ENCODE measurements at places on chromosomes 12 and 14. TPM values are rescaled to one million over a fixed set of nuclear protein-coding genes. Genes with fewer than 3 reads are reported as not detected.

ZBTB39 gene
- 23.5 TPM for total RNA-seq

PTPRB gene
- 0.17 TPM for total RNA-seq

DNA sequence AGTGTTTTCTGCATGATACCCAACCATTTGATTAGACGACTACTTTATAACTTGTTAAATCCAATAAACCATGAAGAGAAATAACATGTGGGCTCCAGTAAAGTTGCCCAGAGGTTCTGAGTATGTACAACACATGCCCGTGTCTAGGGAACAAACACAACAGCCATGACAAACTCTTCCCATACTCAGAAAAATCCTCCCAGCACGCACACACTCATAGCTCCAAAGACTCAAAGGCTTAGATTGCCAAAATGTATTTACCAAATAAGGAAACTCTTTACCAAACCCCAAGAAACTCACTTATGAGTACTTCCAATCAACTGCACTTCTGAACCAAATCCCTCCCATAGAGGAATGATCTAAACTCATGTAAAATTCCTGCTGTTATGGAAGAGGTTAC, 17.3 kb downstream of the SART3 start:
- H3K4me1 ChIP-seq: no peaks in the 10 kb centered on the region
- H3K4me3 ChIP-seq: no peak overlapping the region
- H3K27ac ChIP-seq: no peak overlapping the region
- no peaks in the 10 kb centered on the region for H3K36me3 ChIP-seq

DNA sequence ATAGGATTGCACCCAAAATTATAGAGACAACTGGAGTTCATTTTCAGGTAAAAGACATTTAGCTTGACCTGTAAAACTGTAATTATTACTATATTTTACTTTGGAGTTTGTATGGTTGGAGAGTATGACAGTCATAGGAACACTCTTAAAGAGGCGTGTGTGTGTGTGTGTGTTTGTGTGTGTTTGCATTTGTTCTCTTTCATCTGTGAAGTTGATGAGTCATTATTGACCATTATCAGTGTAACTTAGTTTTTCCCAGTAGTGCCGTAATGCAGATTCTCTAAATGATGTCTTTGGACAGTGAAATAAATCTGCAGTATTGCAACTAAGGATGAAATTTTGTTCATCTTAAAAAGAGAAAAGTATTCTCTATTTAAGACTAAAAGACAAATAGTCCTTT, 13.0 kb downstream of the WASHC4 start:
- H3K36me3 ChIP-seq: no peaks in the 10 kb centered on the region
- H3K4me1 ChIP-seq: no peaks in the 10 kb centered on the region
- no peak overlapping the region for H3K27ac ChIP-seq
- H3K27me3 ChIP-seq: no peaks in the 10 kb centered on the region
- no peak for DNase-seq

- no peak for DNase-seq
- peaks cover 10% of the 10 kb centered on the region for H3K4me1 ChIP-seq
- H3K36me3 ChIP-seq: no peaks in the 10 kb centered on the region
- H3K27me3 ChIP-seq: peaks cover 5% of the 10 kb centered on the region
- peak overlapping the region; percentile 45 for H3K27ac ChIP-seq
Measured at GRCh38 chr14:35807131-35807961, 1.7 kb downstream of the RALGAPA1 start.

DNA sequence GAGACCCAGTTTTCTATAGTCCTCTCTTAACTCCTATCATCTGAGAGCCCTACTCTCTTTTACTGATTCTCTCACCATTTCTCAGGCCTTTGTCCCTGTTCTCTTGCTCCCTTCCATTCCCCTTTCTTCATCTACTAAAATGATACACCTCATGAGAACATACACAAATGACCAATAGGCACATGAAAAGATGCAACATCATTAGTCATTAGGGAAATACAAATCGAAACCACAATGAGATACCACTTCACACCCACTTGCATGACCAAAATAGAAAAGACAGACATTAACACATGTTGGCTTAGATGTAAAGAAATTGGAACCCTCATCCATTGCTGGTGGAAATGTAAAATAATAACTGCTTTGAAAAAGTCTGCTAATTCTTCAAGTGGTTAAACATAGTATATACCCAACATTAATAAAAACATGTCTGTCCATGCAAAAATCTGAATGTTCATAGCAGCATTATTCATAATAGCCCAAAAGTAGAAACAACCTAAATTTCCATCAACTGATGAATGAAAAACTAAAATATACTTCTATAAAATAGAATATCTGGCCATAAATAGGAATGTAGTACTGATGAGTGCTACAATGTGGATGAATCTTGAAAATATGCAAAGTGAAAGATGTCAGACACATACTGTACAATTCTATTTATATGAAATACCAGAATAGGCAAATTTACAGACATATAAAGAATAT, 66.0 kb downstream of the DENND5B start:
- no peak overlapping the region for H3K4me3 ChIP-seq
- H3K27ac ChIP-seq: no peak overlapping the region
- H3K27me3 ChIP-seq: no peaks in the 10 kb centered on the region
- H3K36me3 ChIP-seq: no peaks in the 10 kb centered on the region

- H3K27ac ChIP-seq: no peak overlapping the region
- no peaks in the 10 kb centered on the region for H3K4me1 ChIP-seq
- DNase-seq: no peak
- no peaks in the 10 kb centered on the region for H3K36me3 ChIP-seq
- peaks cover 5% of the 10 kb centered on the region for H3K27me3 ChIP-seq
Measured at GRCh38 chr14:77914073-77914721, 114.3 kb downstream of the ADCK1 start.

DNA sequence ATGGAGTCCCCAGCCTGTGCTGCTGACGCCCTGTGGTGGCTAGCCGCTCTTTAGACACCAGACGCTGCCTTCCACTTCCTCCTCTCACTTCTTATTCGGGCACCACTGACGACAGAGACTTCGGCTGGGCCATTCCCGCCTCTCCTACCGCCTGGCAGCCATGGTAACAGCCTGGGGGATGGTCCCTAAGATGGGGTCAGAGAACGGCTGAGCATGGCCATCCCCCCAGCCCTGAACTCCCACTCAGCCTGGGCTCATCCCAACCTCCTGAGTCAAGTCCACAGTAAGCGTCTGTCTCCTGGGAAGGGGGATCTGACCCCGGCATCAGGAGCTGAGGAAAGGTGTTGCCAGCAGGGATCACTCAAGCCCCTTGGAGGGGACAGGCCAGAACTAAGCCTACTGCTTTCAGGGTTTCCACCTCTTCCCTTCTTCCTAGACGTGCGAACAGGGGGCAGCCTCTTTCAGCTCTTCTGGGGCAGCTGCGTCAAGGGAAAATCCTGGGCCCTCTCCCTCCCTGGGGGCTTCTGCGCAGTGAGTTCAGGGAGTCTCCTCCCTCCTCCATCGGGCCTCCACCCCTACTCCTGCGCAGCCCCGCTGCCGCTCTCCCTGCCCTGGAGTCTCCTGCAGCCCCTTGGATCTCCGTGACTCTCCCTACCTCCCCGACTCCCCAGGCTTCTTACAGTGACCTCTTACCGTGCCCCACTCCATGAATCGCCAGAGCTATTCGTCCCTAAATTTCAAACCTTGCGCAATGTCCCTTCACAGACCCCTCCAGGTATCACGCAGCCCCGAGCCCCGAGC, 643 bp upstream of the TAMALIN start:
- peaks cover 9% of the 10 kb centered on the region for H3K27me3 ChIP-seq
- H3K4me1 ChIP-seq: peaks cover 46% of the 10 kb centered on the region
- H3K4me3 ChIP-seq: peak overlapping the region; percentile 92
- peak overlapping the region; percentile 88 for H3K27ac ChIP-seq

DNA sequence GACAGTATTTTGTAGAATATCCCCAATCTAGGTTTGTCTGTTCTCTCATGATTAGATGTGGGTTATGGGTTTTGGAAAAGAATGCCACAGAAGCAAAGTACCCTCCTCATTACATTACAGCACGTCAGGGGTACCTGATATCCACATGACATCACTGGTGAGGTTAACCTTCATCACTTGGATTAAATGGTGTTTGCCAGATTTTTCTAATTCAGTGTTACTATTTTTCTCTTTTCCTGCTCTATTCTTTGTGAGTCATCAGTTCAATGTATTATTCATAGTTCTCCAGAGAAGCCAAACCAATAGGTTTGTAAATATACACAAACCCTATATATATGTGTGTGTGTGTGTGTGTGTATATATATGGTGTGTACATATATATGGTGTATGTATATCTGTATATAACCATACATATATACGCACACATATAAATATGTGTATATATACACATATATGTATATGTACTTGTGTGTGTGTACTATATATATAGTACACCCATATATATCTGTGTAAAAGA, 131.4 kb downstream of the LMNTD1 start:
- no peak overlapping the region for H3K4me3 ChIP-seq
- H3K27ac ChIP-seq: no peak overlapping the region
- no peaks in the 10 kb centered on the region for H3K36me3 ChIP-seq
- no peaks in the 10 kb centered on the region for H3K27me3 ChIP-seq
- DNase-seq: no peak

DNA sequence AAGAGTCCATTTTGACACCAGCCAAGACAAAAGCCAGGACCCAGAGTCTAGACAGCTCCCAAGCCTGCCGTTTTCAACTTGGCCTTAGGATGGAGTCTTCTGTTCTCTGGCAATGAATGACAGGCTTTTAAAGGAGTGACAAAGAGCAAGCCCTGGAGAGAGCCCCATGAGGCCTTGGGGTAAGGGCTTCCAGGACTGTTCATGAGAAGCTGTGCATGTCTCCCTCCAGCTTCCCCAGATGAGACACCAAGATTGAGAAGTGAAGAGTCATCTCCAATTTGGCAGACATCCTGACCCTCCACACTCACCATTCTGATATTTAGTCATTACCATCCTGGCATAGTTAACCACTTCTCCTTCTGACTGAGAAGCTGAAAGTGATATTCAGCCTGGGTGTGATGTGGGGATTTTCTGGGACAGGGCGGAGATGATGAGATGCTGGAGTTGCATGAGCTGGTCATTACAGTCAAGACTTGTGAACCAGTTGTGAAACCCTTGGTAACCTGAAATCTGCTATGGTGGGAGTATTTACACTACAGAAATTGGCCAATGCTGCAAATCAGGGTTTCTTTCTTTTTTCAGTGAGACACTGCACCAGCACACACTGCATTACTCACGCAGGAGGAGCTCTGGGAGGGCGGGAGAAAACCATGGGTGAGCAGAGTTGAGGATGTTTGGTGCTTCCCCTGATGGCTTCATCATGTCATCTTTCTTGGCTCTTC, 77.8 kb downstream of the VCPKMT start:
- no peaks in the 10 kb centered on the region for H3K27me3 ChIP-seq
- H3K4me3 ChIP-seq: no peak overlapping the region
- peaks cover 9% of the 10 kb centered on the region for H3K36me3 ChIP-seq

- no peak overlapping the region for H3K4me3 ChIP-seq
- DNase-seq: no peak
- H3K27me3 ChIP-seq: peaks cover 4% of the 10 kb centered on the region
- H3K27ac ChIP-seq: no peak overlapping the region
- peaks cover 9% of the 10 kb centered on the region for H3K36me3 ChIP-seq
Measured at GRCh38 chr12:117300174-117300573, 61.3 kb downstream of the NOS1 start.

DNA sequence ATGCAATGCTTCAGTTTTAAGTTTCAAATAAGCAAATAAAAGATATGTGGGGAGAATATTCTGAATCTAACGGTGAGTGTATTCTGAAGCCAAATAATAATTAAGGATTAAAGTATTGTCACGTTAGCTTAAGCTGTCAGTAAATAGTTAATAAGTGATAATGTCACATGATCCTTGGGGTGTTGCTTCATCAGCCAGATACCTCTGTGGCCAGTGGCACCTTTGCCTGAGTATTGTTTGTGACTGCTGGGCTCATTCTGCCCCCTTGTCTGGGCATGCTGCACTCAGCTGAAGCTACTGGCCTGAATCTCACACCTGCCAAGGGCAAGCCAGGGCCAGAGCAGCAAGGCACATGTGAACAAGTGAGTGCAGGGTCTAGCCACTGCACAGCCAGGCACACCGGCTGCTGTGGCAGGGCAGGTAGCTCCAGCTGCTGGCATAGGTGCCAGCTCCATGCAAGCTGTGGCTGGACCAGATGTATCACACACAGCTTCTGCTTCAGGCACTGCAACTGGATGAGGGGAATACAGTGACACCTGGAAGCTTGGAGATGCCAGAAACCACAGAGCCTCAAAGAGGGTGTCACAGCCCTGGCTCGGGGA, 739.7 kb downstream of the SLC6A15 start:
- H3K27ac ChIP-seq: no peak overlapping the region
- H3K36me3 ChIP-seq: no peaks in the 10 kb centered on the region
- H3K4me1 ChIP-seq: no peaks in the 10 kb centered on the region
- no peaks in the 10 kb centered on the region for H3K27me3 ChIP-seq
- no peak for DNase-seq

GRCh38 chr12:114440270-114441038, 34.5 kb upstream of the TBX5 start:
- H3K4me1 ChIP-seq: peaks cover 3% of the 10 kb centered on the region
- H3K36me3 ChIP-seq: peaks cover 12% of the 10 kb centered on the region
- H3K4me3 ChIP-seq: no peak overlapping the region
- peaks cover 44% of the 10 kb centered on the region for H3K27me3 ChIP-seq
- DNase-seq: peak; percentile 39
- H3K27ac ChIP-seq: no peak overlapping the region

DNA sequence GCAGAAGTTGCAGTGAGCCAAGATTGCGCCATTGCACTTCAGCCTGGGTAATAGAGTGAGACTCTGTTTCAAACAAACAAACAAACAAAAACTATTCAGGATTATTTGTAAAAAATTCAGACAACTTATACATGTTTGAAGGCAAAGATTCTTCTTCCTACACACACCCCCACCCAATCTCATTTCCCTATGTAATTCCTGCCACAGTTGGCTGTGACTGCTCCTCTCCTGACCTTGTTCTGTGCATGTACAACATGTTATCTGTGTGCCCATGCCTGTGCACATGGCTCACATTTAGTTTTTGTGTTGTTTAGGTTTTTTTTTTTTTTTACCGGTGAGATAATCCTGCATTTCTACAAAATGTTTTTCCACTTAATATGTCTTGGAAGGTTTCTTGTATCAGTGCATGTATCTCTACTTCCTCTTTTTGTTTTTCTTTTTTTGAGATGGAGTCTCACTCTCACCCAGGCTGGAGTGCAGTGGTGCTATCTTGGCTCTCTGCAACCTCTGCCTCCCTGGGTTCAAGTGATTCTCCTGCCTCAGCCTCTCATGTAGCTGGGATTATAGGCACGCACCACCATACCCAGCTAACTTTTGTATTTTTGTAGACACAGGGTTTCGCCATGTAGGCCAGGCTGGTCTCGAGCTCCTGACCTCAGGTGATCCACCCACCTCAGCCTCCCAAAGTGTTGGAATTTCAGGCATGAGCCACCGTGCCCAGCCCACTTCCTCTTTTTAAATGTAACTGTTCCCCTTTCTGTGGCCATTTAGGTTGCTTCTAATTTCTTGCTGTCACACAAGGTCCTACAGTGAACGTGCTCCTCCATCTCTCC, 8.7 kb downstream of the CFAP251 start:
- no peak overlapping the region for H3K27ac ChIP-seq
- no peak for DNase-seq
- H3K4me3 ChIP-seq: no peak overlapping the region

All from glutamatergic neuron (in vitro differentiated cells).